Right lobe of liver (tissue), 6 donors: ENCODE measurements at places on chromosomes 7 and 10. TPM values are rescaled to one million over a fixed set of nuclear protein-coding genes. Genes with fewer than 3 reads are reported as not detected.

Gene ANKRD1
- total RNA-seq: 4.9 TPM

Gene AGAP5
- total RNA-seq: 5.4 TPM

Gene ZNF438
- 2.5 TPM for total RNA-seq

Gene TFPI2
- 1.1 TPM for total RNA-seq

Gene TMEM176B
- total RNA-seq: 725 TPM

Gene LIPF
- not detected for total RNA-seq

Gene LIPJ
- total RNA-seq: 0.37 TPM

Gene BTBD16
- total RNA-seq: 1.3 TPM

Gene PHYHIPL
- 0.78 TPM for total RNA-seq

Gene INHBA
- total RNA-seq: 2.6 TPM

Gene RAPGEF5
- 56.4 TPM for total RNA-seq

Gene ELOVL3
- total RNA-seq: not detected

Gene CEP55
- total RNA-seq: not detected

Gene BLNK
- 18.2 TPM for total RNA-seq

Gene FFAR4
- 0.07 TPM for total RNA-seq

Gene PAX2
- total RNA-seq: not detected

Gene ARL3
- total RNA-seq: 1.1 TPM

Gene SEMA3C
- 0.51 TPM for total RNA-seq

Gene EBLN1
- total RNA-seq: not detected

Gene HILPDA
- 3.9 TPM for total RNA-seq

Gene LRMDA
- 13.2 TPM for total RNA-seq

Gene FGFBP3
- total RNA-seq: 0.10 TPM

Gene SP8
- total RNA-seq: not detected

Gene ARHGEF5
- 11.9 TPM for total RNA-seq

Gene DNAJC1
- total RNA-seq: 22.5 TPM

Gene KLF14
- not detected for total RNA-seq

Gene PLAU
- total RNA-seq: 0.77 TPM

Gene CDK1
- total RNA-seq: 1.2 TPM

Gene FXYD4
- total RNA-seq: not detected

Gene SPDYE1
- not detected for total RNA-seq

Gene NPC1L1
- 23.1 TPM for total RNA-seq

Gene COL13A1
- 0.18 TPM for total RNA-seq

Gene EEPD1
- 11.8 TPM for total RNA-seq

Gene CNOT4
- total RNA-seq: 14.1 TPM

Gene C10orf62
- not detected for total RNA-seq

Gene MKX
- 0.61 TPM for total RNA-seq

Gene STEAP2
- total RNA-seq: 9.8 TPM

Gene TET1
- total RNA-seq: 0.81 TPM

Gene EMX2
- not detected for total RNA-seq

Gene SLC26A3
- not detected for total RNA-seq

Gene GRM3
- total RNA-seq: 0.12 TPM

Gene PALD1
- 1.2 TPM for total RNA-seq

Gene ANTXRL
- total RNA-seq: not detected

Gene ICA1
- 3.9 TPM for total RNA-seq

Gene PLXNA4
- 0.17 TPM for total RNA-seq

Gene BPGM
- 7.0 TPM for total RNA-seq

Gene CPXM2
- 0.29 TPM for total RNA-seq

Gene HABP2
- total RNA-seq: 422 TPM

Gene CAMK1D
- 5.3 TPM for total RNA-seq

Gene TRPV6
- 0.06 TPM for total RNA-seq

Gene ADGRA1
- total RNA-seq: not detected

Gene GIMAP1
- 2.2 TPM for total RNA-seq

Gene CYP2C18
- total RNA-seq: 77.5 TPM

Gene PDE6C
- total RNA-seq: not detected
